Hematopoietic multipotent progenitor cell treated with erythropoietin and hydrocortisone succinate and interleukin-3 and kit ligand, for 8 days (in vitro differentiated cells): ENCODE measurements at places on chromosomes 12 and 14.

- no peak for DNase-seq
Observed at GRCh38 chr12:18794000-18794399, 56.1 kb downstream of the CAPZA3 start.

DNA sequence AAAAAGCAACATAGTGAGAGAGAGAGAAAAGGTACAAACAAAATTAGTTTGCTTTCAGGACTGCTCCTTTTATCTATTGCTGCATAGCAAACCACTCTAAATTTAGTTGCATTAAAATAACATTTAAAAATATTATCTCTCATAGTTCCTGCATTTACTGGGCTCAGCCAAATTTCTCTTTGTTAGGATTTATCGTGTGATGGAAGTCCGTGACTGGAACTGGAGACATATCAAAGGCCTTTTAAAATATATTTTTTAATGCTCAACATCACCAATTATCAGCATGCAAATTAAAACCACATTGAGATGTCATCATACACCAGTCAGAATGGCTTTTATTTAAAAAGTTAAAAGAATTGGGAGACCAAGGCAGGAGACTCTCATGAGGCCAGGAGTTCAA, 107.6 kb upstream of the SYT1 start:
- no peak for DNase-seq

DNA sequence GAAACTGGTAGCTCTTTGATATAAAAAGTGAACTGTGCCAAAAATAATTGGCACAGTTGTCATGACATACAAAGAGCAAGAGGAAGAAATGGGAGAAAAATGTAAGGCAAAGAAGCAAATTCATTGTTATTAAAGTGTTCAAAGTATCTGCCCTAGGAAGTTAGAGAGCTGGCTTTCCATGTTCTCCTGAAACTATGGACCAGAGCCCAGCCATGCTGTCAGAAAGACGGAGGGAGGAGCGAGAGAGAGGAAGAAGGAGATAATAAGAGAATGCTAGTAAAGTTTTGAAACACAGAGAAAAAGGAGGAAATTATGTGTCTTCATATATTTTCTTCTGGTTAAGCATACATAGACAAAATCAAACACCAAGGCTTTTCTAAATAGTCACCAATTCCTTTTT, 78.1 kb upstream of the PELI2 start:
- DNase-seq = no peak

GRCh38 chr14:52922059-52922458, 28.8 kb downstream of the FERMT2 start:
- DNase-seq = no peak

- no peak for DNase-seq
Observed at GRCh38 chr14:31243860-31244259, 36.3 kb upstream of the HECTD1 start.

DNA sequence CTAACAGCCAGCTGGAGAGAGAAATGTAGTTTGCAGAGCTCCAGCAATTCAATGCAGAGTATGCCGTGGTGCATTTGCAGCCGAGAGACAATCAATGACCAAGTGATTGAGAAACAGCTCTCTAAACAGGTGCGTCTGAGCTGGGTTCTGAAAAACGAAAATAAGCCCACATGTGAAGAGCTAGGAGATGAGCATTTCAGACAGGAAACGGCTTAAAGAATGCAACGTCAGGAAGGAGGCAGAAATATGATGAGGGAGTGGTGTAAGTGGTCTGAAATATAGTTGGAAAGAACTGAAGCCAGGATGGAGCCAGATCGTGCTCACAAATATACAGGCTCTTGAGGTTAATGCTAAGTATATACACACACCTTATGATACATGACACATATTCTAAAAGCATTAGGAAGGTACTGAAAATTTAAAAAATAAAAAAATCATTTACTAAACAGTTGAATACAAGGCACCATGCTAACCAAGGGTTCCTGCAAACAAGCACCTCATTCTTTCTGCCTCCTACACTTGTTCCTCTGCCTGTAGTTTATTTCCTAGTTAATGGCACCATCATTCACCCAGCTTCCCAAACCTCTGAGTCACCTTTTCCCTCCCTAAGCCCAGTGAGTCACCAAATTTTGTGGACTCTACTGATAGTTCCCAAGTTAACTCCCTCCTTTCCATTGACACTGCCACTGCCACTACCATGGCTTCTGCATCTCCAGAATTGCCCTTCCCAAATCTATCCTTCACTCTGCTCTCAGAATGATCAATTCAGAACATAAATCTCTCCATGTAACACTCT, 2.3 kb upstream of the GARIN2 start:
- no peak for DNase-seq

DNA sequence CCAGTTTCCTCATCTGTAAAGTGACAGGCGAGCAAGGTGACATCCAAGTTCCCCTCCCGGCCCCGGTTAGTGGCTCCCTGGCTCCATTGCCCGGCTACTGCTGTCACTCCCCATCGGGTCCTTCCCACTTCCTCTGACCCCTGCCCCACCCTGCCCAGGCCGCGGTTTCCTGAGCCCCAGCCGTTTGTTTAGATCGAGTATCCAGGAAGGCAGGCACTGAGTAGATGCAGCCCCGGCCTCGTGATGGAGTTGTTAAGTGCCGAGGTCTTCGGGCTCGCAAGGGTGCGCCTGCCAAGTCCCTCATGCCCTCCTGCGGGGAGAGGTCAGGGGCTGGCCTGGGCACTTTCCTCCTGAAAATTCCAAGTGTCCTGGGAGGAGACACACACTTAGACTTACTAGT, 55.4 kb downstream of the TEAD4 start:
- DNase-seq = no peak

DNA sequence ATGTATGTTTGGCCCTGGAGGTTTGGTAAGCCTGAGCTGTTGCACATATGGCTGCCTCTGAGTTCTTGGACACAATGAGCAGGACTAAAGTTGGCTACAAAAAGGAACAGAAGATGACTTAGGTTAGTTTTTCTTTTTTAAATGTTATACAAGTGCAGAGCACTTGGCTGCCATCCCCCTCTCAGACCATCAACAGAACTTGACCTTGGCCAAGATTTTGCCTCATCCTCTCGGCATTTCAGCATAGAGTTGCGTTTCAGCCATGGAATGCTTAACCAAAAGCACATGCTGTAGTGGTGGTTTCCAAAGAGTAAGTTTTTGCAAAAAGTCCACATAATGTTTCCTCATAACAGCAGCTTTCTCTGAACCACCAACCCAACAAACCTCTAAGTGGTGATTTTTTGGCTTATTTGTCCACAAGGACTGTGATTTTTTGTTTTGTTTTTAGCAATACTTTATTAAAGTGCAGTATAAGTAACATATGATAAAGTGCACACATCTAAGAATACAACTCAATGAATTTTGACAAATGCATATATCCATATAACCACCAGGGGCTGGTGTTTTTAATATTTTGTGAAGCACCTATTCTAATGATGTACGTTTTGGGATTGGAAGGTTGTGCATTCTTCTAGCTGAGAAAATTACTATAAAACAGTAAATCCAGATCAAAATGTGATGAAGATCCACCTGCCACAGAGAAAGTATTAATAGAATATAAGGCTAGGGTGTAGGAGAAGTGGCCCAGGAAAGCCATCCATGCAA, 12.1 kb upstream of the GALNT16 start:
- no peak for DNase-seq

- no peak for DNase-seq
Observed at GRCh38 chr14:79939235-79939634, 272.1 kb downstream of the DIO2 start.

DNA sequence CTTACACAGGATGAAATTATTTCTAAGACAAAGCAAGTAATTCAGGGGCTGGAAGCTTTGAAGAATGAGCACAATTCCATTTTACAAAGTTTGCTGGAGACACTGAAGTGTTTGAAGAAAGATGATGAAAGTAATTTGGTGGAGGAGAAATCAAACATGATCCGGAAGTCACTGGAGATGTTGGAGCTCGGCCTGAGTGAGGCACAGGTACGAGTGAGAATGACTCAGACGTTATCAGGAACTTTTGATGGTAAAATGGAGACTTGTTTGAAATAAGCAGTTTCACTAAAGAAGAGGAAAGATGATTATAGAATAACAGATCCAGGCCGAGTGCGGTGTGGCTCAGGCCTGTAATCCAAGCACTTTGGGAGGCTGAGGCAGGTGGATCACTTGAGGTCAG, 25.6 kb downstream of the KLC1 start:
- DNase-seq = no peak

DNA sequence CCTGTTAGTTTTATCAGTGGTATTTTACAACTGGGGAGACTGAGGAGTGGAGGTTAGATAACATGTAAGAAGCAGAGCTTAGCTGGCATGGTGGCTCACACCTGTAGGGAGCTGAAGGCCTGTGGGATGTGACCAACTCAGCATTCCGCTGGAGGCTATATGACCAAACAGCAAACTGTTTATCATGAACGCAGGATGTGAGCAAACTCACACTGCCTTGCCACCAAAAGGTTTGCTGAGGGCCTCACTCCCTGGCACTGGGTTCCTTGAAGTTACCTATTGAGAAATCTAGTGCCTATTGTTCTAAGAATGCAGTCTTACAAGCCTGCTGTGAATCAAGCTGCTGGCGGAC, 23.4 kb downstream of the JKAMP start:
- no peak for DNase-seq

DNA sequence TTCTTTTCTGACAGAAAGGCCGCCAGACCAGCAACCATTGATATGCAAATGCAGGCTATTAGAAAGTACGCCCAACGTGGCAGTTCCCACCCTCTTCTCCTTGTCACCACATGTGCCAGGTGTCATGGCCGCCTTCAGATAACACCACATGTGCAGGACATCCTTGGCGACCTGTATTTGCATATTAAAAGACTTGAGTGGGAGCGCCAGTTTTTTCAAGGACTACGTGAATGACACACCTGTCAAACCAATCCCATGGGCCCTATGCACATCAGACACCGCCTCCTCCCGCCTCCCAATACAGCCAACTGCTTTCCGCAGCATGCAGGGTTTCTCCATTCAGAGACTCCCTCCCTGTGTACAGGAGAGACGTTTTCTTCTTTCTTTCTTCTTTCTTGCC, 318.6 kb upstream of the FAR2 start:
- no peak for DNase-seq
